ENCODE measurements at places on chromosomes 12 and 14.

DNA sequence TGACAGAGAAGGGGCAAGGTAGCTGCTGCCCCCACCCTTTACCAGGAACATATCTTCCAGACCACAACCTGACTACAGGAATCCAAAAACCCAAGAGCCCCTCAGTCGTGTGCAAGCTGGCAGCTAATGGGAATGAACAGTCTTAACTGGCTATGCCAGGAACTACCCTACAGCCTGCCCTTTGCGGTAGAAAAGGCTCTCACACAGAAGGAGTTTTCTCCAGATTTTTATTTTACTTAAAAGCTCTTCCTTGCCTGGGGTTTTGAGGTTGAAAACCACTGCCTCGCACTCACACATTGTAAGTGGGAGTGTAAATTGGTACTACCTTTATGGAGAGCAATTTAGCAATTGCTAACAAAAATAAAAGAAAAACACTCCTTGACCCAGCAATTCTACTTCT is 28.3 kb downstream of the PITPNM2 start:
- no peak for DNase-seq

DNA sequence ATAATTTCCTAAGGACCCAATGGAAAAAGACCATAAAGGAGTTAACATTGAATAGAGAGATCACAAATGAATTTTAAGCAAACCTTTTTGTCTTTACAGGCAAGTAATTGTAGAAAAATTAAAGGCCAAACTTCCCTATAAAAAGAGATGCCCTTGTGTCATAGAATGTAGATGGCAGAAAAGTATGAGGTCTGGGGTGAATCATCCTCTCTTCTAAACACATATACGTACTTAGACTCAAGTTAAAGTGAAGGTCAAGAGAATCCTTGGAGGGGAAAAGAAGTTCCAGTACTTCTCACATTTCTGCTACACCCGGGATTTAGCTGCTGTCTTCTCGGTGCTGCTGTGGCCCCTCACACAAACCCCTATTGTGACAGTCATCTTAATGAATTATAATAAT is 116.2 kb upstream of the ARID2 start:
- DNase-seq, result no peak

DNA sequence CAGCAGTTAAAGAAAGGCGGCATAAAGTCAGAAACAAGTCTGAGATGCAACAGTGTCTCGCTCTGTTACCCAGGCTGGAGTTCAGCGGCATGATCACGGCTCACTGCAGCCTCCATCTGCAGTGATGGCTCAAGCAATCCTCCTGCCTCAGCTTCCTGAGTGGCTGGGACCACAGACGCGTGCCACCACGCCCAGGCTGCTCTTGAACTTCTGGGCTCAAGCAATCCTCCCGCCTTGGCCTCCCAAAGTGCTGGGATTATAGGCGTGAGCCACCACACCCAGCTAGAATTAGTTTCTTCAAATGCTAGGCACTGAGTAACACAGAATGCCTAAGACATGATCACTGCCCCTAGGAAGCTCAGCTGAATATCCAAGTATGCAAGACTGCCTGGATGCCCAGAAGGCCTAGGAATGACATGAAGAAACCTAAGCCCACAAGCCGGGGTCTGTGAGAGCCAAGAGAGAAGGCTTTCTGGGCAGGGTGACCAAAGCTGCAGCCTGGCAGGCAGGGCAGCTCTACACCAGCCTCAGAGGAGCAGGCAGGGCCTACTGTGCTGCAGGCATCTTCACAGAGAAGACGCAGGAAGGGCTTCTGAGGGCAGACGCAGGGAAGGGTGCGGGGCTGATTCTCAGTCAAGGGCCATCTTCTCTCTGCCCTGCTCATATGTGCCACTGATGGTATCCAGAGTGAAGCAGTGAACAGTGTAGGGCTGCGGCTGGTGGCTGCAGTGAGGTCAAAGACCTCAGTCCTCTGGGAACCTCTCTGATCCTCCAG is 4.3 kb upstream of the PPP2R5C start:
- no peak for DNase-seq

DNA sequence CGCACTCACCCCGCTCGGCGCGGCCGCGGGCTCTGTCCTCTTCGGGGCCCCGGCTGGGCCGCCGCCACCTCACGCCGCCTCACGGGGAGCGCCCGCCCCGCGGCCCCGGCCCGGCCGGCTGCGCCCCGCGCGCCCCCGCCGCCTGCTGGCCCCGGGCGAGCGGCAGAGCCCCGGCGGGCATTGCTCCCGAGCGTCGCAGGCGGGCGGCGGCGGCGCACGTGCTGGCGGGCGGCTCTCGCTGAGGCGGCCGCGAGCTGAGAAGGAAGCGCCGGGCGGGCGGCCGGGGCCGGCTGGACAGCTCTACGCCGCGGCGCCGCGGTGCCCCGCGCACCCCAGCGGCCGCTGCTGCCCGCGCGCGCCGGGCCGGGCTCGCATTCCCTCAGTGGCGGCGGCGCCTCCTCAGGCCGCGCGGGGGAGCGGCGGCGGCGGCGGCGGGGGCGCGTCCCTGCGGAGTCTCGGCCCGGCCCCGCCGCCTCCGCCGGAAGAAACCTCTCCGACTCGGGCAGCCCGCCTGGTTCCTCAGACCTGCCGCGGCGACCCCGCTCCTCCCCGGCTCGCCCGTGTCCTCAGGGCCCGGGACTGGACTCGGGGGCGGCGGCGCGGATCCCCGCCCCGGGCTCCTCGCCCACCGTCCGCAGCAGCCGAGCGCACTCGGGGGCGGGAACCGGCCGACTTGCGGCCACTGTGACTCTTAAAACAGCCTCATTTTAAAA is at the start of gene PITPNM2:
Gene PITPNM2, minus strand, starts transcription at position 347 of the 713 bp plus-strand sequence. CDS start 116,500 bp downstream, outside the sequence.
- peak; percentile 84 for DNase-seq

DNA sequence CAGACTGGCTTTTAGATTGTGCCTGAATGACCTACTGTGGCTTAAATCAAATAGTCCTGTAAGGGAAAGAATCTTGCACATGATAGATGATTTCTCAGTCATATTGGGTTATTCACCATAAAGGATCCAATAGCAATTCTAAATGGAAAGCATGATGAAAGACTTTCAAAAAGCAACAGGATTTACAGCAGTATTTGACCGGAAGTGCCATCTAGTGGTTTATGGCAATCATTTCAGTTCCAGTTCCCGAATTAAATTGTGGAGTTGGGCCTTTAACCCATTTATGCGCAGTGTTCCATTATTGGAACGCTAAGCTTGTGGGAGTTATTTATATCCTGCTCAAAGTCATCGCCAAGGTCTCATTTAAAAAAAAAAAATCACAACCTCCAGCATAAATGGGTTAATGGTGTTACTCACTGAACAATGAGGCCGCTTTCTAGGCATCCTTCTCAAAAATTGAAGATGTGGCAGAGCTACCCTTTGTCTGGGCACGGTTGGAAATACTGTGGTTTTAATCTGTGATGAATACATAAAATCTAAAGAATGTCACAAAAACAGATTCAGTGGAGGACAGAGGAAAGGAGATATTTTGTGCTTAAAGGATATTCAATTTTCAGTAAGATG is 60.8 kb upstream of the REP15 start:
- DNase-seq, result peak; percentile 78

GRCh38 chr12:27498149-27498548 is 25.9 kb upstream of the PPFIBP1 start:
- no peak for DNase-seq

GRCh38 chr14:34539407-34540180 is at the start of gene EAPP:
Gene EAPP, minus strand, starts transcription at chr14:34539701. Its CDS starts 73 bp downstream, at chr14:34539628.
- DNase-seq, result peak; percentile 99

- DNase-seq, result no peak
Observed at GRCh38 chr14:75201087-75201486, 24.7 kb upstream of the TMED10 start.

GRCh38 chr14:64979336-64980074 is 7.2 kb upstream of the FNTB start:
- DNase-seq, result no peak

GRCh38 chr12:22684140-22685118 is 59.5 kb downstream of the ETNK1 start:
- peak; percentile 82 for DNase-seq

DNA sequence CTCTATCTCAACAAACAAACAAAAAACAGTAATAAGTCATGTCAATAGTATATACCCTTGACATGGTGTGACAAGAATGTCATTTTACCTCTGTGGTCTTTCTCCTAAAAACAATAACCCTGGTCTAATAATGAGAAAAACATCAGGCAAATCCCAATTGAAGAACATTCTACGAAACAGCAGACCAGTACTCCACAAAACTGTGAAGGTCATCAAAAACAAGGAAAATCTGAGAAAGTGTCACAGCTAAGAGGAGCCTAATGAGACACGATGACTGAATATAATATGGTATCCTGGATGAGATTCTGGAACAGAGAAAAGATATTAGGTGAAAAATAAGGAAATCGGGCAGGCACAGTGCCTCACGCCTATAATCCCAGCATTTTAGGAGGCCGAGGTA is 5.6 kb upstream of the COCH start:
- DNase-seq, result no peak

DNA sequence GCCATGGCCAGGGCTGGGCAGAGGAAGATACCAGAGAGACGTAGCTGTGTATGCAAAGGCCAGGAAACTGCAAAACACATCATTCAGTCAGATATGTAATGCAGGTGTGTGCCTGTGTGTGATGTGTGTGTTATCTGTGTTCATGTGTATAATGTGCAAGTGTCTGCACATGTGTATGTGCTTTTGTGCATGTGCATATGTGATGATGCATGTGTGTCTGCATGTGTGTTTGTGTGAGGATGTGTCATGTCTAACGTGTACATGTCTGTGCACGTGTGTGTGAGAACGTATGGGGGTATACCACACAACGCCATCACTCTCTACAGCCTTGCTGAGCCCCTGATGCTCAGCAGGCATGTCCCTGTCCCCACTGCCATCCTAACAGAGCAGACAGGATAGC is 9.7 kb downstream of the DIO3 start:
- DNase-seq, result no peak

DNA sequence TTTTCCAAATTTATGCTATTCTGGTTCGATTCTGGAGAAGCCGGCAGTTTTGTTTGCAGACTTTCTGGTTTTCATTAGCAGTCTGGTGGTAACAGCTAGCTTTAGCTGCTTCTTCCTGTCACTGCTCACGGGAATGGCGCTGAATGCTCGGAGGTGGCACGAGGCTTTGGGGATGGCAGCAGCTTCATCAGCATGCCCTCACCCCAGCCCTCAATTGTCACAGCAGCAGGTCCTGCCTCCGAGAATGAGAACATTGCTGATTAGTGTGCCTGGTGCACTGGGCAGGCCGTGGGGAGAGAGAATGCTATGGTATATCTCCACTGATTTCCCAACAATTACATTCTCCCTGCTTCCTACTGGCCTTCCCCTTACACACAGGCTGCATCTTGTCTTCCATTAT is 73.6 kb downstream of the SAMD4A start:
- no peak for DNase-seq

GRCh38 chr12:62776997-62777396 is 158.0 kb downstream of the PPM1H start:
- DNase-seq, result no peak

GRCh38 chr12:82473111-82473754 is 114.9 kb downstream of the METTL25 start:
- no peak for DNase-seq

GRCh38 chr14:69760810-69761209 is 6.1 kb upstream of the SRSF5 start:
- peak; percentile 73 for DNase-seq

- DNase-seq, result no peak
Observed at GRCh38 chr12:60451457-60451856, 855.6 kb downstream of the SLC16A7 start.

- DNase-seq, result no peak
Observed at GRCh38 chr14:63178912-63179311, 25.3 kb upstream of the RHOJ start.

- DNase-seq, result no peak
Observed at GRCh38 chr14:21098892-21099595, 589 bp upstream of the ZNF219 start.

- no peak for DNase-seq
Observed at GRCh38 chr14:44396226-44396625, 110.9 kb downstream of the FSCB start.

DNA sequence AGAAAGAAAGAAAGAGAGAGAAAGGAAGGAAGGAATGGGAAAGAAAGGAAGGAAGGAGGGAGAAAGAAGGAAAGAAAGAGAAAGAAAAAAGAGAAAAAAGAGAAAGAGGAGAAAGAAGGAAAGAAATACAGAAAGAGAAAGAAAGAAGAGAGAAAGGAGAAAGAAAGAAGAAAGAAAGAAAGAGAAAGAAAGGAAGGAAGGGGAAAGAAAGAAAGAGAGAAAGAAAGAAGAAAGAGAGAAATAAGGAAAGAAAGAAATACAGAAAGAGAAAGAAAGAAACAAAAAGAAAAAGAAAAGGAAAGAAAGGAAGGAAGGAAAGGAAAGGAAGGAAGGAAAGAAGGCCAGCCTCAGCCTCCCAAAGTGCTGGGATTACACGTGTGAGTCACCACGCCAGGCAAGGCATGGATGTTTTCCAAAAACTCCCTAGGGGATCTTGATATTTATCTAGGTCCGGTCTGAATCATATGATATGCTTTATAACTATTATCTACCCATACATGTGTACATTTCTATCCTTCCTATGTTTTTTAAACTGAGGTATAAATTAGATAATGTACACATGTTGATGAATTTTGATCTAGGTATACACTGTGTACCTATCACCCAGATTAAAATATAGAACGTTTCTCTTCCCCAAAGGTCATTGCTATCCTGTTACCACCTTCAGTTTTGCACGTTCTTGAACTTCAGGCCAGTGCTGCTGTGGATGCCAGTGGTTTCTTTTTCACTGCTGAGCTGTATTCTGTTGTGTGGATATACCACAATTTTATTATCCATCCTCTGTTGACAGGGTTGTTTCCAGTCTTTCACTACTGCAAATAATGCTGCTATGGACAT is 177.9 kb downstream of the RBM19 start:
- no peak for DNase-seq

DNA sequence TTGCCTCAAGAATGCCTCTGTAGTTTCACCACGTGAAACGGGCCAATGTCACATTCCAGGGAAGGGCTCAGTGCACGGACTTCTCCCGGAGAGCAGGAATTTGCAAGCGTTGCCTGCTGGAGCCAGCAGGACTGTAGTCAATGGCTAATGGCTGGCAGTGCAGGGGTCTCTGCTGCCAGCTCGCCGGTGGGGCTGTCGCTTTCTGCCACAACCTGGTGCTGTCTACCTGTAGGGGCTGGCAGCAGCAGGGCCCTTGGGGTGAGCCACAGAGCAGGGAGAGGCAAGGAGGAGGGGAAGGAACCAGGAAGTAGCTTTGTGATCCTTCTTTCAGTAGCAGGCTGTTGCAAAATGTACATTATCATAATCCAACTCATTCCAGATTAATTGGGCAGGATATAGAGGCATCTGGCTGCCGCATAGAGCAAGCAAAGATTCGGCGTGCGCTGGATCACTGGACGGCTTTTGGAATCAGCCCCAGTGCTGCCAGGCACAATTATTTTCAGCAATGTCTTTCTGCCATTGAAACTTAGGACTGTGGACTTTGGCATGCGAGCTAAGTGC is 114.1 kb downstream of the PAPOLA start:
- DNase-seq, result no peak

DNA sequence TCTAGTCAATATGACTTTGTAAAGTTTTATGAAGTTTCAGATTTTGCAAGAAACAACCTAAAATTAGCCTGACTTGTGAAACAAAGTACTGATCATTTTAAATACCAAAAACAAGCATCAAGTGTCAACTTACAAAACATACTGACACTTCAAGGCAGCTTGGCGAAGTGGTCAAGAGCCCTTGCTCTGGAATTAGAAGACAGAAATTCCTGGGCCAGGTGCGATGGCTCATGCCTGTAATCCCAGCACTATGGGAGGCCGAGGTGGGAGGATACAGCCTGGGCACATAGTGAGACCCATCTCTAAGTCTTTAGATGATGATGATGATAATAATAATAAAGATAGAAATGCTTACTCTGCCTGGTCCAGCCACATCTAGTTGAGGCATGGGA is 45.4 kb upstream of the NR2C1 start:
- DNase-seq, result no peak
